Fibroblast of the aortic adventitia (primary cell): ENCODE measurements at places on chromosomes 1 and 21. TPM values are rescaled to one million over a fixed set of nuclear protein-coding genes. Genes with fewer than 3 reads are reported as not detected.

CCDC181 gene
- 1.4 and 3.1 TPM in 2 replicates for total RNA-seq

ZMYND12 gene
- total RNA-seq, result 0.82 and 1.6 TPM in 2 replicates

HORMAD1 gene
- total RNA-seq, result not detected in 2 replicates

NDUFV3 gene
- 51.4 and 53.1 TPM in 2 replicates for total RNA-seq

CFAP141 gene
- total RNA-seq, result not detected in 2 replicates

PPIAL4G gene
- total RNA-seq, result not detected in 2 replicates
